Pons (tissue), 1 donor: ENCODE measurements at places on chromosomes 7 and 10.

DNA sequence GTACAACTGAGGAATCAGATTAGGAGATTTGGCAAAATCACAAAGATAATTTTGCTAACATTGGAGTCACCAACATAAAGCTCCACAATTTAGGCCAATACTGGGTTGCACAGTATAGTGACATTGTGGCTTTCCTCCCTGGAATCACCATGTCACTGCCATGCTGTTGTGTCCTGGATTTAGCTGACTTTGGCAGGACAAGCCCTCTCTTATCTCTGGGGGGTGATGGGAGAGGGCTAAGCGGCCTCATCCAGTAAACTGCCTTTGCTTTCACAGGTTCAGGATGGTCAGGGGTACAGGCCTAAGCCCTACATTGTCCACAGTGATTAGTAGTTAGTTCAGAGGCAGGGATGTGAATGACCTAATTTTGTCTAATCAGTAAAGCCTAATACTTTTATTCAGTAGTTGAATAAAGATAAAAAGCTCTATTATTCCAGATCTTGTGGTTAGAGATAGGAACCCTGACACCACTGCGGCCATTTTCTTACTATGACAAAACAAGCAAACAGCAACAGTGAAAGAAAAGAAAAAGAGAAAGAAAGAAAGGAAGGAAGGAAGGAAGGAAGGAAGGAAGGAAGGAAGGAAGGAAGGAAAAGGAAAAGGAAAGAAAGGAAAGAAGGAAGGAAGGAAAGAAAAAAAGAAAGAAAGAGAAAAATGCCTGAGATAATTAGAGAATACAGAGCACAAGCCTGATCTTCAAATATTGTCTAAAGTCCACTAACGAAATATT lies 140.1 kb downstream of the ETV1 start:
- no peak for DNase-seq

DNA sequence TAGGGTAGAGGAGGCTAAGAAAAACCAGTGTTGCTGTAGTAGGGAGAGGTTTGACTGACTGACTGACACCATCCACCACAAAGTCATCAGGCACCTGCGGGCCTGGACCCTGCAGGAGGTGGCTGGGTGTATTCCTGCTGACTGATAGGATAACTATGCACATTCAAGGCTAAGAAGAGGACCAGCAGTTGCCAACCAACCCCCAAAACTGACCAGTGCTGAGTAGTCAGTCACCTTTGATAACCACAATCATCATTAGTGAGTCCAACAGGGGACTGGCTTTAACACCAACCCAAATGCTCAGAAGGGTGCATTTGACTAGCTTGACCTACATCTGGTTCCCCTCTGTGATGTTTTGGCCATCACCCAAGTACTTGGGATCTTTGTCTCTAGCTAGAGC lies 30.5 kb downstream of the PLXNA4 start:
- no peak for DNase-seq

GRCh38 chr10:36630267-36630666 lies 495.1 kb upstream of the ANKRD30A start:
- no peak for DNase-seq

DNA sequence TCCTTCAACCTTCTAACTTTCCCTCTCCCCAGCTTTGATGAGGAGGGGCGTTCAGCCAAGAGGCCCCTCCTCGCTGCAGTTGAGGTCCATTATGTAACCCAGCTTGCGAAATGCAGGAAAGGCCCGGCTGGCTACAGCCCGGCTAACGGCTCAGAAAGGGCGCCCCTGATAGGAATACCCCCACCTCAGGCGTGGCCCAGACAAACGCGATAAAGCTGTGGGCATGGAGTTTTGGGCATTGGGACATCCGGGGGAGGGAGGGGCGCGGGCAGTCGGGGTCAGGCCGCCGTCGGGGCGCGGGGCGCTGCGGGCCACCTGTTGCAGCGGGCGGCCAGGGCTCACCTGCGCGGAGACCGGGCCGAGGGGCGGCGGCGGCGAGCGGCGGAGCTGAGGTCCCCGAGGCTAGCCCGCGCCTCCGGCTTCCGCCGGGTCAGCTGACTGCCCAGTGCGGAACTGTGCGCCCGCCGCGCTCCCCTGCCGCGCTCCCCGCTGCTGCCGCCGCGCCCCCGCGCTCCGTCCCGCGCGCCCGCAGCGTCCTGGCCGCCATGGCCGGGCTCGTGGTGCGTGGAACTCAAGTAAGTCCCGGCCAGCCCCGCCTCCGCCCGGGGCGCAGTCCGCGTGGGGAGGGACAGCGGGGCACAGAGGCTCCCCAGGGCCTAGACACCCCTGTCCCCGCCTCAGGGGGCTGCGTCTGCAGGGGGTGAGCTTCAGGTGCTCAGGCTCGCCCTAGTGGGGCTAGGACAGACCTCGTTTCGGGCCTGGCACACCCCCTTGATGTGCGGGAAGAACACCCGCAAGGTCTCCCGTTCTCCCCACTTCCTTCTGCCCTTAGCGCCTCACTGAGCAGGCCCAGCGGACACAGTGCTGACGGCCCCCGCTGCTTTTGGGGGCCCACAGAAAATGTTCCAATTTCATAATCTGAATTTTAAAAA lies at the start of gene LRMDA:
Gene LRMDA (plus strand): TSS at position 445 of the 932 bp plus-strand sequence.
- DNase-seq: no peak

- DNase-seq: no peak
Measured at GRCh38 chr10:8438603-8439002, 384.1 kb downstream of the GATA3 start.

GRCh38 chr10:119449760-119450461 lies 92.6 kb downstream of the RGS10 start:
- no peak for DNase-seq
